Cardiac septum (tissue), 1 donor: ENCODE measurements at places on chromosomes 13 and 19. TPM values are rescaled to one million over a fixed set of nuclear protein-coding genes. Genes with fewer than 3 reads are reported as not detected.

Gene KLK14
- total RNA-seq: 0.32 TPM

Gene LGALS14
- not detected for total RNA-seq

Gene CGB7
- not detected for total RNA-seq

Gene CACNG6
- not detected for total RNA-seq

Gene ATP4B
- total RNA-seq: not detected

Gene STOML3
- total RNA-seq: not detected

Gene ARHGAP45
- 3.7 TPM for total RNA-seq

GRCh38 chr13:44317752-44318151 lies 55.9 kb upstream of the SERP2 start:
- no peak for DNase-seq

- peak; percentile 89 for DNase-seq
These were observed 89.8 kb downstream of the ZNF557 start for GRCh38 chr19:7159105-7159933.

- DNase-seq: no peak
These were observed 1399.2 kb upstream of the ATXN8OS start for GRCh38 chr13:68708336-68708908.

DNA sequence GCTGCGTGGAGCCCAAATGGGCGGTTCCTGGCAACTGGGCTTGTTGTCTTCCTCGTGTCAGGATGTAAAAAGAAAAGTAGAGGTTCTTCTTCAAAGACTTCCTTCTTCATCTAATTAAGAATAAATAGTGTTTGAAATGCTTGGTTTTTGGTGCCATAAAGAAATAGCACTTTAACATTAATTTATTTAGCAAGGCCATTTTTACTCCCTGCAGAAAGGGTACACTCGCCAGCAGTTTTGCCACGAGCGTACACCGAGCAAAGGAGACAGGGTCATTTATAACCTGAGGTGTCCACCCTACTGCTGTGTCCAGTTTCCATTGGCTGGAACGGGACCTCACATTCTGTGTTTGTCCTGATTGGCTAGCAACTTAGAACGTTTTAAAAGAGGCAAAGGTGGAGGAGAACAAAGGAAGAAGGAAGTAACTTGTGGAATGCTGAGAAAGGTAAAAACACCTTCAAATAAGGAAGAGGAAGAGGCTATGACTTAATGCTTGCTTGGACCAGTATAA lies 21.8 kb upstream of the OR10H1 start:
- DNase-seq: no peak

GRCh38 chr19:49514151-49514550 lies 1.7 kb downstream of the FCGRT start:
- DNase-seq: no peak

DNA sequence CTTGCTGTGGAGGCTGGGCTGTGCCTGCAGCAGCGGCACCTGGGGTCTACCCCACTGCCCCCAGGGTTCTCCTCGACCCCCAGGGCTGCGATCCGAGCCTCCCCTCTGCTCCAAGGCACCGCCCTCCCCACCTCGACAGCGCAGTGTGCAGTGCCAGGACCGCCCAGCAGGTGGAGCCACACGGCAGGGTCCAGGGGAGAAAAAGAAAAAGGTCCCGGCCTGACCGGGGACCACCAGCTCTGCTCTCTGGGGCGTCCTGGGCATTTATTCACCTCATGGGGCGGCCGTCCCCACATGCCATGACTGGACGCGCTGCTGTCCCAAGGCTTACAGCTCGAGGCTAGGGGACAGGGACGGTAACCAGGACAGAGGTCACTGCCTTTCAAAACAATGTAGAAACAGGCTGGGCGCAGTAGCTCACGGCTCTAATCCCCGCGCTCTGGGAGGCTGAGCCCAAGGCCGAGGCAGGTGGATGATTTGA lies 10.6 kb downstream of the REXO1 start:
- DNase-seq: no peak

- no peak for DNase-seq
These were observed 4.0 kb upstream of the ERFL start for GRCh38 chr19:41932259-41932719.

DNA sequence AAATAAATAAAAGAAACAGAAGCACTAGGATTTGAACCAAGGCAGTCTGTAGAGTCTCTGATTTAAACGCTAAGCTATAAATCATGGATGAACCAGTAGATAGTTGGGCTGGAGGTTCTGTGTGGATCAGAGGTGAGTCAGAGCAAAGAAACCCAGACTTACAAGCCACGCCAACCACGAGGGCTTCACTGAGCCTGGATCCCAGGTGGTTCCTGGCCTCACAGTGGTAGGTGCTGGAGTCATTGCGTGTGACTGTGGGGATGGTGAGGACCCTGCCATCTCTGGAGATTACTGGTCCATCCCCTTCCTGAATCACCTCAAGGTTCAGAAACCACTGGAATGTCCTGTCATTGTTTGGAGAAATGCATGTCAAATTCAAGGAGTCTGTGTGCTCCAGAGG lies 19.3 kb upstream of the CEACAM20 start:
- DNase-seq: no peak

DNA sequence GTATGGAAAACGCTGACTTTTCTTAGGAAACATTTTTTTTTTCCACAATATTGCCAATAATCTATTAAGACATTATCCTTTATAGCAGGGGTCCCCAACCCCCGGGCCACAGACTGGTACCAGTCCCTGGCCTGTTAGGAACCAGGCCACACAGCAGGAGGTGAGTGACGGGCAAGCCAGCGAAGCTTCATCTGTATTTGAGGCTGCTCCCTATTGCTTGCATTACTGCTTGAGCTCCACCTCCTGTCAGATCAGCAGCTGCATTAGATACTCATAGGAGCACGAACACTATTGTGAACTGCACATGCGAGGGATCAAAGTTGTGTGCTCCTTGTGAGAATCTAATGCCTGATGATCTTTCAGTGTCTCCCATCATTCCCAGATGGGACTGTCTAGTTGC lies 793.7 kb downstream of the SLITRK5 start:
- DNase-seq: no peak

GRCh38 chr19:12997179-12997966 lies 2.1 kb downstream of the NFIX start:
- DNase-seq: no peak

- DNase-seq: no peak
These were observed 7.2 kb downstream of the TMEM38A start for GRCh38 chr19:16668176-16668575.

DNA sequence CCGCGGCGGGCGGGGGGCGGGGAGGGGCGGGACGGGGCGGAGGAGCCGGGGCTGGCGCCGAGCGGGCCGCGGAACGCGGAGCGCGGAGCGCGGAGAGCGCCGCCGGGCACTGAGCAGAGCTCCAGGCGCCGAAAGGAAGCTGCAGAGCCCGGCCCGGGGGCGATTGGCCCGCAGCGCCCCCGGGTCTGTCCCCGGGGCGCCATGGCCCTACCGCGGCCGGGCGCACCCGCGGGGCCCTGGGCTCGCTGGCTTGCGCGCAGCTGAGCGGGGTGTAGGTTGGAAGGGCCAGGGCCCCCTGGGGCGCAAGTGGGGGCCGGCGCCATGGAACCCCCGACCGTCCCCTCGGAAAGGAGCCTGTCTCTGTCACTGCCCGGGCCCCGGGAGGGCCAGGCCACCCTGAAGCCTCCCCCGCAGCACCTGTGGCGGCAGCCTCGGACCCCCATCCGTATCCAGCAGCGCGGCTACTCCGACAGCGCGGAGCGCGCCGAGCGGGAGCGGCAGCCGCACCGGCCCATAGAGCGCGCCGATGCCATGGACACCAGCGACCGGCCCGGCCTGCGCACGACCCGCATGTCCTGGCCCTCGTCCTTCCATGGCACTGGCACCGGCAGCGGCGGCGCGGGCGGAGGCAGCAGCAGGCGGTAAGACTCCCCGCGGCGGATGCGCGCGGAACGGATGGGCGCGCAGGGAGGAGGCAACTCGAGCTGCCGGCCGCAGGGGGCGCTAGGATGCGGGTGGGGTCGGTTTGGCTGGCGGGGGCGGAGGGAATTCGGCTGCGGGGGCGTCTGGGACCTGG lies at the start of gene PDE4A:
Gene PDE4A (plus strand): TSS at position 95 of the 796 bp plus-strand sequence. CDS start 227 bp downstream, at position 322.
- no peak for DNase-seq

- no peak for DNase-seq
These were observed 1.2 kb downstream of the ACP5 start for GRCh38 chr19:11576227-11576626.

DNA sequence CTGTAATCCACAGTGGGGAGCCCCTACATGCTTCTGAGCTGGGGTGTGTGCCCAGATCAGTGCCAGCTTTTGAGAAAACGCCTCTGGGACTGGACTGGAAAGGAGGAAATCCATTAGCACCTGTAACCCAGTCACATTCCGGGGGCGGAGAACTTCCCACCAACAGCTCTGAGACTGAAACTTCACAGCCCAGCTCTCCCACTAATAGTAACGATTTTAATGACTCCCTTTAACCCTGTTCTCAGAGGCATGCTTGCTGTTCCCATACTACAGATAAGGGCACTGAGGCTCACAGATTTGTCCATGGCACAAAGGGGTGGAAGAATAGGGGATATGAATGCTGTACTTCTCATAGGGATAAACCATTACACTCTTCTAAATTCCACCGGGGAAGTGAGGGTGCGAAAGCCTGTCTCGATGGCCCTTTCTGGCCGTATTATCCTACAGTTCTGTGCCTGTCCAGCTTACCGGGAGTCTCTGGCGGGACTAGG lies 851 bp downstream of the FBXO46 start:
- DNase-seq: no peak

- DNase-seq: no peak
These were observed 39.9 kb downstream of the MBNL2 start for GRCh38 chr13:97262058-97262457.

DNA sequence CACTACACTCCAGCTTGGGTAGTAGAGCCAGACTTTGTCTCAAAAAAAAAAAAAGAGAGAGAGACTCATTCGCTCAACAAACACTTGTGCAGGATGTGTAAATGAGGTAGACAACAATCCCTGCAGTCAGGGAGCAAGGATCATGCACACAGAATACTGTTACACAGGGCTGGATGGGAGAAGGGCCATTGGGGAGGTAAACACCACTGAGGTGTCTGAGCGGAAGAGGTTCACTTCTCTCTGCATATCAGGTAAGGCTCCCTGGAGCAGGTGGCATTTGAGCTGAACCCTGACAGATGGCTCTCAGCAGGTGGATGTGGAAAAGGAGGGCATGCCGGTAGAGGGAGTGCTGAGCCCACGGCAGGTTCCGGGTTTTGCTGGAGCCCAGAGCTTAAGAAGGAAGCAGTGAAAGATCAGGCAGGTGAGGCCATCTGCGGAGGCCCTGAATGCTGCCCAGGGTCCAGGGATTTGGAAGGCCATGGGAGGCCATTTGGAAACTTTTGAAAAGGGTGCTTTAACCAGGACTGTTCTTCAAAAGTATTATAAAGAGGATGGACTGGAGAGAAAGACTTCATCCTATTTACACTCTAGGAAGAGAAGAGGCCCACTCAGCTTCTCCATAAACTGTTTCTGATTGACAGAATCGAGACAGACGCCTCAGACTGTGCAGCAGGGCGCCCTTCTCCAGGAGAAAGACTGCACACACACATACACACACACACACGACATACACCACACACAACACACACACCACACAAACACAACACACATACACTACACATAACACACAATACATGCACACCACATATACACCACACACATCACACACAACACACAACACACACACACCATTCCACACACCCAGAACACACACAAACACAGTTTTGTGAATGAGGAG lies 199.4 kb downstream of the USP12 start:
- DNase-seq: no peak

DNA sequence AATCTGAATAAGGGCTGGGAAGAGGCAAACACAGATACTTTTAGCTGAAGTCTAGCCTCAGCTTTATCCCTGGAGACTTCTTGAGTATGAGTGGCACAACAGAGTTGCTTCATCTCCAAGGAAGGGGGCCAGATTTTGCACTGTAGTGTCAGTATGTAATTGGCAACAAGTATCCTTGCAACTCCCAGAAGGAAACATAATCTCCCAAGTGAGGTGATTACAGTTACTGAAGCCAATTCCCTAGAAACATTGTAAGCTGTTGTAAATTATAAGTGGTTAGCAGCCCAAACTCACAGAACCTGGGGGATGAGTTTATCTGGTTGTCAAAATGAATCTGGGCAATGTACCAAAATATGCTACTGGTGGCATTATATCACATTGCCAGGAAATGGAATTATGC lies 2065.7 kb upstream of the PCDH20 start:
- no peak for DNase-seq

DNA sequence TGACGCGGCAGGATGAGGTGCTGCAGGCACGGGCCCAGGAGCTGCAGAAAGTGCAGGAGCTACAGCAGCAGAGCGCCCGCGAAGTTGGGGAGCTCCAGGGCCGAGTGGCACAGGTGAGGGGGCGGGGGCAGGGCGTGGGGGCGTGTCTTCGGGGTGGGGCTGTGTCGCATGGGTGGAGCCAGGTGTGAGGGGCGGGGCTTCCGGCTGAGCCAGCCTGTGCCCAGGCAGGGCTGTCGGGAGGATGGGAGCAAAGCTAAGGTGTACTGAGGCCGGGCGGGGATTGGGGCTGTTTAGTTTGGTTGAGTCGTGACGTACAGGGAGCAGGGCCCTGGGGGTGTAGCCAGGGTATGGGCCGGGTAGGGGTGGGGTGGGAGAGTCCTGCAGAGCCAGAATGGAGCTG lies 62.3 kb downstream of the KCNC3 start:
- DNase-seq: no peak

- no peak for DNase-seq
These were observed 4.8 kb upstream of the GJA3 start for GRCh38 chr13:20165417-20166257.

GRCh38 chr13:32752997-32753606 lies 166.8 kb downstream of the PDS5B start:
- no peak for DNase-seq

DNA sequence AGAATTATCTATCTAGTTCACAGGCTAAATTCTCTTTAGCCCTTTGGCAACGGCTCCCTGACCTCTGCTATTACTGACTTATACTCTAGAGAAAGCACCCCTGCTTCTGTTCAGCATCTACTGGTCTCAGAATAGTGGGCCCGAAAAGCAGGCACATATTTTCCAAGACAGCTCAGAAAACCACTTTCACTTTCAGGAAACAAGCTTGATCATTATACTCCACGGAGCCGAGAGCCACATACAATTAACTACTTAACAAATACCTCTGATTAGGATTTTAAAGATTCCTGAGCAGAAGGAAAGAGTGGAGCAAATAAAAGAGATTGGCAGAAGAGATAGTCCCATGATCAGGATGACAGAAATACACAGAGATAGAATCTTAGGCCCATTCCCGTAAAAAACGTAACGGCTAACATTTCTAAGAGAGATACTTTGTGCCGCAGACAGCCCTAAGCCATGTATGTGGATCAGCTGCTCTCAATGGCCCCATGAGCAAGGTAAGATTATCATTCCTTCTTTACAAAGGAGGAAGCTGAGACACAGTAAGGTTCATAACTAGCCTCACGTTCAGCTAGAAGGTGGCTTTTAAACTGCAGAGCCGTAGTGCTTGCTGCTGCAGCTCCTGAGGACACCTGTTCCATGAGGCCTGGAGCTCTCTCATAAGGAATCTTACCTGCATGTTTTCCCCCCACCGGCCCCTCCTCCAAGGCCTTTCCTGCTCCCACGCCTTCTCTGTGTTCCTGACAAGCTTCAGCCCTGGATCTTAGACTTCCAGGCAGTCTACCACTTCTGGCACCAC lies 227.2 kb downstream of the FOXO1 start:
- no peak for DNase-seq
